Tibial artery (tissue), 4 donors: ENCODE measurements at places on chromosomes 3 and 15.

DNA sequence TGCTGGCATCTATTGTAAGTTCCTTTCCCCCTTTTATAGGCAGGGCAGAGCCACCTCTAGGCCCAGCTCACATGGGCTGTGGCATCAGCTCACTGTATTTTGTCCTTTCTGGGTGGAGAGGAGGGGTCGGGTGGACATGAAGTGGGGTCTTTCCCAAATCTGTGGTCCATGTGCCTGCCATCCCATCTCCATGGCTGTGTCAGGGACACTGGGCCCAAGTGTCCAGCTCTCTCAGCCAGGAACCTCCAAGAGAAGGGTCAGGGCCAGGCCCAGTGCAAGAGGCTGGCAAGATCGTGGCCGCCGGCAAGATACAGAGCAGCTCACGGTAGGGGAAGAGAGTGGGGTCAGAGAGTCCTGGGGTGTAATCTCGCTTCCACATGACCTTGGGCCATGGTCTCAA, 85.3 kb downstream of the PCSK6 start:
- DNase-seq, result no peak
- H3K4me1 ChIP-seq, result no peaks in the 10 kb centered on the region

- H3K36me3 ChIP-seq, result no peaks in the 10 kb centered on the region
- H3K4me3 ChIP-seq, result no peak overlapping the region
- no peak for DNase-seq
- no peak overlapping the region for H3K27ac ChIP-seq
Measured at GRCh38 chr3:6142707-6143106, 718.2 kb upstream of the GRM7 start.

- H3K4me1 ChIP-seq, result peaks cover 19% of the 10 kb centered on the region
- H3K36me3 ChIP-seq, result no peaks in the 10 kb centered on the region
- no peak overlapping the region for H3K4me3 ChIP-seq
- H3K27me3 ChIP-seq, result no peaks in the 10 kb centered on the region
- H3K27ac ChIP-seq, result no peak overlapping the region
Measured at GRCh38 chr15:89998141-89998661, 2.9 kb upstream of the ZNF710 start.

DNA sequence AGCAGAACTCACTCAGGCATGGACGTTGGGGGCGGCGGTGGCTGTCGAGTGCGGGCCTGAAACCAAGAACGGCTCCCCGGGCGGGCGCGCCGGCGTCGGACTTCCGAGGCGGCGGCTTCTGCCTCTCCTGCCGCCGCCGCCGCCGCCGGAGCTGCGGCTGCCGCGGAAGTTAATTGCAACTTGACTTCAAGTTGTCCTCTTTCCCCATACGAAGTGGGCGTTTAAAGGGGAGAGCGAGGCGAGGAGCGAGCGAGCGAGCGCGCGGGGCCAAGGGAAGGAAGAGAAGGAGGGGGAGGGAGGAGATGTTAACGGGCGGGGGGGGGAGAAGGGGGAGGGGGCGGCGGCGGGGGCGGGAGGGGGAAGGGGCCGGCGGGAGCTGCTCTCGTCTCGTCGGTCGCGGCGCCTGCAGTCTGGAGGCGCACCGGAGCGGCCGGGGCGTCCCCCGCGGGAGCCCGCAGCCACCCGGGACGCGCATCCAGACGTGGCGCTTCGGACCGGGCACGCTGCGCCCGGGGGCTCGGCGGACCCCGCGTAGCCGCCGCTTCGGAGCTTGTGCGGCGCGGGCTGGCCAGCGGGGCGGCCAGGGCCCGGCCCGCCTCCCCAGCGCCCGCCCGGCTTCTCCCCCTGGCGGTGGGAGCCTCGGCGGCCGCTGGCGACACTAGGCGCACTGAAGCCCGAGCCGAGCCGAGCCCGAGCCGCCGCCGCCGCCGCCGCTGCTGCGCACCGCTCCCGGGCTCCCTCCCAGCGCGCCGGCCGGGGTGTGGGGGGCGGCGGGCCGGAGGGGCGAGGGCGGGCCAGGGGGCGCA, 19.7 kb upstream of the SATB1 start:
- DNase-seq, result peak; percentile 45
- H3K27me3 ChIP-seq, result peaks cover 8% of the 10 kb centered on the region
- H3K36me3 ChIP-seq, result no peaks in the 10 kb centered on the region
- H3K4me3 ChIP-seq, result peak overlapping the region; percentile 67
- peak overlapping the region; percentile 67 for H3K27ac ChIP-seq

GRCh38 chr15:56929399-56929798, 11.0 kb downstream of the TCF12 start:
- H3K36me3 ChIP-seq, result no peaks in the 10 kb centered on the region
- H3K27me3 ChIP-seq, result no peaks in the 10 kb centered on the region
- peaks cover 61% of the 10 kb centered on the region for H3K4me1 ChIP-seq
- DNase-seq, result no peak
- H3K27ac ChIP-seq, result peak overlapping the region; percentile 45

DNA sequence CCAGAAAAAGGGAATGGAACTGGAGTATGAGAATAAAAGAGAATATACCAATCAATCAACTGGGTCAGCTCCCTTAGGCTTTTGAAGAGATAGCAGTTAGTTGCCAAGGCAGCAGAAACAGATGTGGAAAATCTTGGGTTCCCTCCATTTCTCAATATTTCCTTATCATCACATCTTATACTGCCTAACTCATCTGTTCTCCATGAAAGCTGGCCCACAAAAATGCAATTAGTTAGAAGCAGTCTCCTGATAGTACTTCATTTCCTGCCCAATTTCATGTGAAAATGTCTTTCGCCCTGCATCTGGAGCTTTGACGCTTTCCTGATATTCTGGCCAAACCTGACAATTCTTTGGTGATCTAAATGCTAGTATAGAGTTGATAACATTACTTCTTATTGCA, 30.1 kb upstream of the SPTSSB start:
- DNase-seq, result no peak
- no peak overlapping the region for H3K4me3 ChIP-seq

GRCh38 chr15:29115093-29115991, 154.3 kb downstream of the NSMCE3 start:
- H3K27ac ChIP-seq, result no peak overlapping the region
- no peak for DNase-seq
- peaks cover 13% of the 10 kb centered on the region for H3K4me1 ChIP-seq
- no peaks in the 10 kb centered on the region for H3K36me3 ChIP-seq
- peaks cover 43% of the 10 kb centered on the region for H3K27me3 ChIP-seq

GRCh38 chr3:133937756-133938601, 42.3 kb upstream of the RAB6B start:
- no peaks in the 10 kb centered on the region for H3K27me3 ChIP-seq
- no peak overlapping the region for H3K27ac ChIP-seq
- DNase-seq, result peak; percentile 52

DNA sequence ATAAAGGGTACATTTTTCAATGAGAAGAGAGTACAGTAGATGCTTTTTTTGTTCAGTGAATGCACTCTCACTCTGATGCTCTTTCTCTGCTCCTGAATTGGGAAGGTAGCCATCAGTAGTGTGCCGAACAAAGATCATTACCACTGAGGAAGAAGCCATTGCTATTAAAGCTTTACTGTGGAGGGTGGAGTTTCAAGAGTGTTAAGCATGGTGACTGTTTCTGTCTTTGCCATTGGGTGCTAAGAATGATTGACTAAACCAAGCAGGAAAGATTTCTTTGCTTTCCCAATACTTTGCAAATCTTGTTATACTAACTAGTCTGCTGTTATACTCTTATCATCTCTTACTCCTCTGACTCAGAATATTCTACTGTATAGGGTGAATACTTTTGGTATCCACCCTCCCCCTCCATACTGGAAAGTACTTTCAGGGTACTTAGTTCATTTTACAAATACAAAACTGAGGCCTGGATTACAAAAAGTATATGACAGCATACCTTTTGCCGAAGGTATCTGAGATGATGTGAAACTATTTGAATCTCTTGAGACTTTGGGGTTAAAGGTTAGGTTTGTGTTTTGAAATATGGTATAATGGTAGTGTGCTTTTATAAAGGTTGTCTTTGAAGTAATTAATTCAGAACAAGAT, 1.7 kb downstream of the RAB11A start:
- no peak for DNase-seq
- peak overlapping the region; percentile 91 for H3K27ac ChIP-seq
- no peaks in the 10 kb centered on the region for H3K27me3 ChIP-seq
- peaks cover 10% of the 10 kb centered on the region for H3K36me3 ChIP-seq

DNA sequence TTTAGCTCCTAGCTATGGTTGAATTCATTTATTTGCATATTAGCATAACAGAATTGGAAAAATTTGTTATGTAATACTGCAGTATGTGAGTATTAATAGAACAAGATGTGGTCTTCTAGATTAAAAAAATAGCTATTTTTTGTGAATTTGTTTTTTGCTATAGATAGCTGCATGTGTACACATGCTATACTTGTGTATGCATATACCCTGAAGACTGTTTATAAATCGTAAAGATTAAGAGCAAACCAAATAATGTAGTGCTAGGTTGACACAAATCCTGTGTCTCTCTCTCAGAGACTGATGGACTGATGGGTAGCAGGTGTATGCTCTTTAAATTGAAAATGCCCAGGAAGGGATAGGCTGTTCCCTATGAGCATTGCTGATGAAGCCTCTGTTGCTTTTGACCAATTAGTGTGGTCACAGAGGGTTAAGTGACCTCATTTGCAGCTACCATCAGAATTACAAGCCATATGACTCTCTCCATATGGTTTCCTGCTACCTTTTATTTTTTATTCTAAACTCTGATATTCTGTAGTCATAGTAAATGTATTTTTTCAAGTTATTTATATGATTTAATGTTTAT, 9.0 kb downstream of the PLCL2 start:
- no peak overlapping the region for H3K27ac ChIP-seq
- no peaks in the 10 kb centered on the region for H3K36me3 ChIP-seq
- H3K4me1 ChIP-seq, result peaks cover 21% of the 10 kb centered on the region
- no peaks in the 10 kb centered on the region for H3K27me3 ChIP-seq
- no peak overlapping the region for H3K4me3 ChIP-seq
- DNase-seq, result no peak

GRCh38 chr3:170907637-170908234, 701 bp downstream of the EIF5A2 start:
- no peak for DNase-seq
- H3K4me3 ChIP-seq, result peak overlapping the region; percentile 74
- no peaks in the 10 kb centered on the region for H3K36me3 ChIP-seq
- H3K27me3 ChIP-seq, result no peaks in the 10 kb centered on the region
- H3K4me1 ChIP-seq, result no peaks in the 10 kb centered on the region

GRCh38 chr3:193744048-193744821, 151.2 kb downstream of the OPA1 start:
- H3K36me3 ChIP-seq, result no peaks in the 10 kb centered on the region
- H3K27me3 ChIP-seq, result no peaks in the 10 kb centered on the region
- no peaks in the 10 kb centered on the region for H3K4me1 ChIP-seq
- DNase-seq, result no peak
- no peak overlapping the region for H3K27ac ChIP-seq
